ENCODE measurements at places on chromosomes 7 and 10.

DNA sequence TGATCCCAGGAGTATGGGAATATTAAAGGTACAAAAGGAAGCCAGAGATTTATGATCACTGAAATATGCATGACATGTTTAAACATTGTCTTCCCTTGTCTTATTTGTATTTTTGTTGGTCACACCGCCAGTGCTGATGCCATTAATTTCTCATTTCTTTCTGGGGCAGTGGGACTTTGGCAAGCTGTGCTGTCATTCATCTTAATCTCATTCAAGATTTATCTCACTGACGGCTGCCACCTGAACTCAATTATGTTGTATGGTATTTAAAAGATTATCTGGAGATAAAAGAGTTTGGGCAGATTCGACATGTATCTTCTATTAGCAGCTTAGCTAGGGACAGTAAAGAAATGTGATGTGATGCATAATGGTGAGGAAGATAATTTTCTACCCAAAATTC lies 284.9 kb upstream of the PLXDC2 start:
- DNase-seq: no peak

DNA sequence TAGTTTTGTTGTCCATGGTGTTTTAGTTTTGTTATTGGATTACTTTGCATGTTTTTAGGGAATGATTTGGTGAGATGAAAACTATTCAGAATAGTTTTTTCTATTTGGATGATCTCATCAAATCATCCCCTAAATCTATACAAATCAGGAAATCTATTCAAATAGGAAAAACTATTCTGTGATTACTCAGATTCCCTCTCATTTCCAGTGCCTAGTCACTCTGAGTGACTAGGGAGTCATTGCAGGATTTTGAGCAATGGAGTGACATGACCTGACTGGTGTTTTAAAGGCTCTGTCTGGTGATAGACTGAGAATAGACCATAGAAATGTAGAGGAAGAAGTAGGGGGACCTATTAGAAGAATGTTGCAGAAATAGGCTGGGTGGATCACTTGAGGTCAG lies 72.4 kb downstream of the TPST1 start:
- DNase-seq: no peak

GRCh38 chr7:149285603-149286002 lies 23.6 kb downstream of the ZNF783 start:
- no peak for DNase-seq

DNA sequence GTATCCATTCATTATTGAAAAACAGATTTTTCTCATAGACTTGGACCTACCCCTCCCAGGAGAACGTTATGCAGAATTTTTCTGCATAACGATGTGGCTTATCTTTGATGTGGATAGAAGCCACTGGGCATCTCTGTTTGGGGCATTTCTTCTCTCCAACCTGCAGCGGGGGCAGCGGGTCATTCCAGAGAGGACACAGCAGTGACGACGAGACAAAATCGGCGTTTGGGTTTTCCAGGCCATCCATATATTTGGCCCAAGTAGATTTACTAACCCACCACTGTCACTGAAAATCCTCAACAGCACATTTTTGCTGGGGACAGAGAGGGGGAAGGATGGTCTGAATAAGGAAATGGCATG lies 299.3 kb upstream of the PITRM1 start:
- no peak for DNase-seq

DNA sequence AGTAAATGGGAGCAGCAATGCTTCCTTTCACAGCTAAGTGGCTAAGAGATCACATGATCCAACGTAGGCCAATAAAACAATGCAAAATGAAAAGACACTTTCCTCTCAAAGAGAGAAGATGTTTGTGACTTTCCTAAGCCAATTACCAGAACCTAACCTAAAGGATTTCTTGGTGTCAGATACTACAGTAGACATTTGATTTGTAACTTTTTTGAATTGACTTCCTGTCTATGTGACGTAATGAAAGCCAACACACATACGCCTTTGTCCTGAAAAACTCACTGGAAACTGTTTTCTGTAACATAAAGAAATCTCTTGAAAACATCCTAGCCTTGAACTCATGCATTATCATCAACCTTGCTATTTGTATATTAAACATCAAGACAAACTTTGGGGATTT lies 417.1 kb downstream of the GPAM start:
- DNase-seq: no peak

- no peak for DNase-seq
Observed at GRCh38 chr10:111439034-111439842, 362.4 kb downstream of the ADRA2A start.

- DNase-seq: no peak
Observed at GRCh38 chr10:128028508-128029289, 97.5 kb downstream of the MKI67 start.

- no peak for DNase-seq
Observed at GRCh38 chr7:140688341-140688740, 8.2 kb upstream of the NDUFB2 start.

DNA sequence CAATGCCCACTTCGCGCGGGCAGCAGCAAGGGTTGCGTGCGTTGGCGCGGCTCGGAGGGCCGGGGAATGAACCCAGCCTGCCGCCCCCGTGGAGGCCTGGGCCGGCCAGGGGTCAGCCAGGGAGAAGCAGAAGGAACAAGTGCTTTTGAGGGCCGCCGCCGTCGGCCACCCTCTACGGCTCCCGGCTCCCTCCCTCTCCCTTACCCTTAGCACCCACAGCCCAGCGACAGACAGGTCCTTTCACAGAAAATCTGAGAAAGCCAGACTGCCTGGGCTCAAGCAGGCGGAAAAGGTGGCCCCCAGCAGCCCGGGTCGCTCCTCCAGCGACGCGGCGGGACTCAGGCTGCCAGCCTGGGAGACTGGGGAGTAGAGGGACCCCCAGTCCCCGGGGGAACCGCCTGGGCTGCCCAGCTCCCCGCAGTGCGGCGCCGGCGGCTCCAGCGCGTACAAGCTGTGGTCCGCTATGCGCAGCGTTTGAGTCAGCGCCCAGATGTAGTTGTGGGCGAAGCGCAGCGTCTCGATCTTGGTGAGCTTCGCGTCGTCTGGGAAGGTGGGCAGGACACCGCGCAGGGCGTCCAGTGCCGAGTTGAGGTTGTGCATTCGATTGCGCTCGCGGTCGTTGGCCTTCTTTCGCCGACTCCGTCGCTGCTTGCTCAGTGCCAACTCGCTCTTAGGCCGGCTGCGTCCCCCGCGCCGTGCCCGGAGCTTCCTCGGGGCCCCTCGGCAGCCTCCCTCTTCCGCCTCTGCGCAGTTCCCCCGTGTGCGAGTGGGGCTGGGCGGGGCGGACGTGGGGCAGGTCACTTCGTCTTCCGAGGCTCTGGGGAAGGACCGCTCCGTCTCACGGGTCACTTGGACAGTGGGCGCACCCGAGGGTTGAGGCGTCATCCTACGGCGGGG lies 815 bp downstream of the NEUROG3 start:
- no peak for DNase-seq

Data from Jurkat, Clone E6-1 (cell line).